ENCODE measurements at places on chromosomes 6 and 20.

DNA sequence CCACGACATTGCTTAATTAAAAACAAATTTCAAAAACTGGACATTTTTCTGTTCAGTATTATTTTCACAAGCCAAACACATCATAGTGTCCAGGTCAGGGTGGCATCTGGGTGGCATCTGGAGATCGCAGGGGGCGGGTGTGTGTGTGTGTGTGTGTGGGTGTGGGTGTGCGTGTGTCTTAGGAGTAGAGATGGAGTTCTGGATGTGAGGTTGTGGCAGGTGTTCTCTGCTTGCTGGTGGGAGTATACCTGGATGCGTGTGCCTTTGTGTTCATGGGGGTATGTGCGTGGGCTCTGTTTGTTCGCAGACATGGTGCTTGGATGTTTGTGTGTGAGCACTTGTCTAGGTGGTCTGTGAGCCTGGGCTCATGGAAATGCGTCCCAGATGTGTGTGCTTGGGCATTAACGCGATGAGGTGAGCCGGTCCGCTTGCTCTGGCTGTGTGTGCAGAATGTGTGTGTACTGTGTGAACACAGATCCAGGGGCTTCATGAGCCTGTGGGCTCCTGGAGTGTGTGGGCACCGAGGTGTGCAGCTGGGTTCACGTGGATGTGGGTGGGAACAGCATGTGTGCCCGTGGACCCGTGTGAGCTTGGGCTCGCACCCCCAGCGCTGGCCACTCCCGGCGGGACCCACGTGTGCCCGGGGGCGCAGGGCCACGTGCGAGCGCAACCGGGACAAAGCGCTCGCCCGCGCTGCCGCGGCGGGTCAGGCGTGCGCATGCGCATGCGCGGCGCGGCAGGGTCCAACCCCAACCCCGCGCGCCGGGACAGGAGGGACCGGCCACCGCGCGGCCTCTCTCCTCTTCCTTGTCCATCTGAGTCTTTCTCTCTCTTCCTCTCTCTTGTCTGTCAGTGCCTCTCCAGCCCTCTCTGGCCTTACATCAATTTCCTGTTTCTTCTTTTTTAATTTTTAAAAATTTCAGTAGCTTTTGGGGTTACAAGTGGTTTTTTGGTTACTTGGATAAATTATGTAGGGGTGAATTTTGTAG, 60.4 kb downstream of the SRC start:
- peak; percentile 29 for DNase-seq

GRCh38 chr20:11901127-11901526, 16.6 kb upstream of the BTBD3 start:
- DNase-seq = peak; percentile 72

DNA sequence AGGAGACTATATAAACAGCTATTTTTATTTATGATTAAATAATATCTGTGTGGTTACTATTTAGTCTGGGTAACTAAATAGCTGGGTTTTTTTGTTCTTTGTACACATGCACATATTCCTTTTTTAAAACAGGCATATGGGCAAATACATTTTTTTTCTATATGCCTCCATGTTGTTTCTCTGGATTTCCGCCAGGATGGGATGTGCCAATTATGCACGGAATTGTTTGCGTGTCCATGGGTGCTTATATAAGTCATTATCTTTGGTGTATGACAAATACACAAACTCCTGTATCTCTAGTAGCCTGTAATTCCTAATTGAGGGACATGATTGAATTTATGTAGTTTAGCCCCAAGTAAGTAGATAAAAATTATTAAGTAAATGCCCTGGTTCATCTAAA, 226.9 kb downstream of the BCKDHB start:
- DNase-seq = no peak

GRCh38 chr20:57596998-57597939, 23.0 kb downstream of the ZBP1 start:
- DNase-seq = peak; percentile 13

DNA sequence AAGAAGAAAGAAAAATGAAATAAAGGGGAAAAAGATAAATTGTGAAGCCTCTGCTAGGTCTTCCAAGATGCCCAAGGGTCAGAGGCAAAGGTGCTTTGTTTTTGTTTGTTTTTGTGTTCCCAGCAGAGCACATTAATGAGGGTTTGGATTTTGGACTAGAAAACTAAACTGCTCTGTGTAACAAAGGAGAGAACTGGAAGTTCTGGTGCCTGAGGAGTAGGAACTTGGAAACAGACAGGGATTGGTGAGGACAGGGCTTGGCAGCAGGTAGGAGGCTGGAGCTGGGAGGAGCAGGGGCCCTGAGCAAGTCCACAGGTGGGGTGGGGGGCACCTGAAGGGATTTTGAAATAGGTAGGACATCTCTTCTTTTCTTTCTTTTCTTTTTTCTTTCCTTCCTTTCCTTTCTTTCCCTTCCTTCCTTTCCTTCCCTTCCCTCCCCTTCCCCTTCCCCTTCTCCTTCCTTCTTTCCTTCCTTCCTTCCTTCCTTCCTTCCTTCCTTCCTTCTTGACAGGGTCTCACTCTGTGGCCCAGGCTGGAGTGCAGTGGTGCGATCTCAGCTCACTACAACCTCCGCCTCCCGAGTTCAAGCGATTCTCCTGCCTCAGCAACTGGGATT, 15.3 kb upstream of the ABRACL start:
- DNase-seq = no peak

- DNase-seq = no peak
These were observed 90.6 kb downstream of the PSMB1 start for GRCh38 chr6:170462366-170463020.

DNA sequence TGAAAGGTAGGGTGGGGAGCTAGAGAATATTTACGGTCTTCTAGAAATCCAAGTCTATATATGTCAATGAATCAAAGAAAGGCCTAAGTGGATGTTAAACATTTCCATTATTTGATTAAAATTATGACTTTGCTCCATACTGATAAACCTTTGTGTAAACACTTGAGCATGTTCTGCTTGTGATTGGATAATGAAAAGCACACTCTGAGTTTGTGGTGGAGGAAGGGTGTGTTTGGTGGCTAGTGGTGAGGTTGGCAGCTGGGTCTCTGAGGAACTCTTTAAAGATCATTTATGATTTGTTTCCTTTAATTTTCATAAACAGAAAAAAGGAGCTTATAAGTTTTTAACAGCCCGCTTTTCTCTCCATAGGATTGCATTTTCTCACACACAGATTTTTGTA, 84.7 kb downstream of the RFPL4B start:
- DNase-seq = no peak

DNA sequence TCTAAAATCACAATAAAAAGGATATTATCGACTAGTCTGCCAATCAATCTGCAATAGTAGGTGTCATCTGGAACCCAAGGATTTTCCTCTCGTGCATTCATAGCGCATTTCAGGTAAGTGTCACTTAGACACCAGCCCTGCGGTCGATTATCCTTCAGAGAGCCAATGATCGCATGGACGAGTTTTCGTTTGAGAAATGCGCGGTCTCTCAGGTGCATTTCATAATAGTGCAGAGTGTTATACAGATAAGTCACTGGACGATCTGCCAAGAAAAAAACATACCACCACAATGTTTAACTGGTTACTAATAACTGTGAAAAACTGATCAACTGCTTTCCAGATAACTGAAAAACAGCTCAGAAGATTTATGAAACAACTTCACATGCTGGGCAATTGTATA, 21.0 kb downstream of the ARG1 start:
- no peak for DNase-seq

- DNase-seq = no peak
These were observed 1.9 kb downstream of the PNRC1 start for GRCh38 chr6:89082486-89082891.

DNA sequence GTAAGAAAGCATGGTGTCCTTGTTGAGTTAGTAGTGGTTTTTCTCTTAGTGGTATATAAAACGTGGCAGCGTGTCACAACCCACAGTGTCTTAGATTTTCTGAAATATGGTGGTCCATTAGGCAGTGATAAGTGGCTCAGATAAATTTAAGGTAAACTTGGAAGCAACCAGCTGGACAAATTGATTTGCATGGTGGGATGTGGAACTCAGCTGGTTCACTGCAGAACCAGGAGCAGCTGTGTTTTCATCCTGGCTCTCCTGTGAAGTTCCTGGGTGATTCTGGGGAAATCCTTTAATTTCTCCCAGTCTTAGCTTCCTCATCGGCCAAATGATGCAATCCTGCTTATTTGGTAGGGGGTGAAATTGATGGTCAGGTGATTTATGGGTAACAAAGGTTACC, 32.9 kb upstream of the EEF1E1 start:
- no peak for DNase-seq

GRCh38 chr6:84450018-84450417, 222.6 kb upstream of the CEP162 start:
- no peak for DNase-seq

Measured in NCI-H226 (cell line).